ENCODE measurements at places on chromosomes 3 and 15. TPM values are rescaled to one million over a fixed set of nuclear protein-coding genes. Genes with fewer than 3 reads are reported as not detected.

GOLGA6L10 gene
- polyA plus RNA-seq = 0.91 TPM

GOLGA8T gene
- 0.03 TPM for polyA plus RNA-seq

FRMD5 gene
- 12.6 TPM for polyA plus RNA-seq

CFAP100 gene
- polyA plus RNA-seq = 0.17 TPM

EXOG gene
- 5.1 TPM for polyA plus RNA-seq

MYH15 gene
- polyA plus RNA-seq = under 0.01 TPM

TRPM1 gene
- 0.05 TPM for polyA plus RNA-seq

SCN11A gene
- 0.21 TPM for polyA plus RNA-seq

TMEM45A gene
- polyA plus RNA-seq = 6.9 TPM

SMCO1 gene
- not detected for polyA plus RNA-seq

TMCO5A gene
- not detected for polyA plus RNA-seq

DBR1 gene
- 10.1 TPM for polyA plus RNA-seq

Measured in H1 (cell line).